ENCODE measurements at places on chromosomes 16 and 17.

DNA sequence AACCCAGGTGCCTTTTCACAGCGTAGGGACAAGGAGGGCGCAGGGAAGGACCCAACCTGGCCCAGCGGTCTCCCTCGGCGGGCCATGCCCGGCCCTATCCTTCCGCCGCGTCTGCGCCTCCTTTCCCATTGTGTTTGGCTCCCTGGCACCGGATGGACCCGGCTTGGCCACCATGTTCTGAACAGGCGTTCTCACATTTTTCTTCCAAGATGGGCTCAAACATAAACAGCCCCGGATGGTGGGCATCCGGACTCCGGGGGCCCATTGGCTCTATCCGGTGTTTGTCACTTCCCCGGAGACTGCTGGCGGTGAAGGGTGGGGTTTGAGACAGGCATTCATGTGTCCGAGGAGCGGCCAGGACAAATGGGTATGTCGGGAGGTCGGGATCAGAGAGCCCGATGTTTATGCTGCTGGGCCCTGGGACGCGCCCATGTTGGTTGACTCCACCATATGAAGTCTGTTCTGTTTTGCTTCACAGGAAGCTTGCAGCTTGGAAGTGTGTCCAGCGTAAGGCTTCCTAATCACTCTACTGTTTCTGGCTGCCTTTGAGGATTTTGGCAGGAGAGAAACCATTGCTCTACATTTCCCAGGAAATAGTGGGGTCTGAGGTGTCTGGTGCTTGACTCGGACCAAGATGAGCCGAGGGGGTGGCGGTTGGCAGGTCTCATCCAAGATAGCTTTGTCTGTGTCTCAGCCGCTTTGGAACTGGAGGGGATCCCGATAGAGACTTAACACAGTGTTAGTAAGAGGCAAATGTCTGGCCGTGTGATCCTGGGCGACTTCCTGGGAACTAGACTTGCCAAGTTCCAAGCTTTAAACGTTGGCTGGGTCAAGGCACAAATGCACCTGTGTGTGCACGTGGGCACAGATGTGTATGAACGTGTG lies 188.3 kb downstream of the IRF8 start:
- DNase-seq = no peak

DNA sequence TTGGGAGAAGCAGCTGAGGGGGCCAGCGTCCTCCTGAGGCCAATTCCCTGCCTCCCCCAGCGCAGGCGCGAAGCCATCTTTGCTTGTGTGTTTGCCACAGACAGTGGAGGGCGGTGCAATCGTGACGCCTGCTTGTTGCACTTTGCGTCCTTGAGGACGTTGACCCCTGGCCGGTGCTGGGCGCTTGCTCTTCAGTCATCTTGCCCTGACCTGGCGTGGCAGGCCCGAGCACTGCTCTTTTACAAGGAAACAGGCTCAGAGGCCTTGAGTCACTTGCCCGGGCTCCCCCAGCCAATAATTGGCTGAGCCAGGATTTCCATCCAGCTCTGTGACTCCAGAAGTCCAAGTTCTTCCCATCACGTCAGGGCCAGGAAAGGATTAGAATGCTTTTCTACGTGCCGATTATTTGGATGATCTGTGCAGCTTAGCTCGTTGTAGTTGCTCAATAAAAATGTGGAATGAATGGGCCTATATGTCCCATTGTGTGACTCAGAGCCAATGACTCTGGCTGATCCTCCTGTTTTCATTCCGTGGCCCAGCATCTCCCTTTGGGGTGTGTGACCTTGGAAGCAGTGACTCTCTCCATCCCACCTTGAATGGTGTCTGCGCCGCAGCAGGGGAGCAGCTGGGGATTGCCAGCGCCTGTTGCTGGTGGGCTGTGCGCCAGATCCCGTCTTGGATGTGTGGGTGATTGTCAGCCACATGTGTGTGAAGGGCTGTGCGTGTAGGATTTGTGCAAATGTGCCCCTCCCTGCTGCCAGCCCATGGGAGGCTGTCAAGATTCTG lies 214.1 kb downstream of the SEC14L1 start:
- peak; percentile 96 for DNase-seq

GRCh38 chr16:57944970-57945739 lies 25.8 kb downstream of the CNGB1 start:
- no peak for DNase-seq

DNA sequence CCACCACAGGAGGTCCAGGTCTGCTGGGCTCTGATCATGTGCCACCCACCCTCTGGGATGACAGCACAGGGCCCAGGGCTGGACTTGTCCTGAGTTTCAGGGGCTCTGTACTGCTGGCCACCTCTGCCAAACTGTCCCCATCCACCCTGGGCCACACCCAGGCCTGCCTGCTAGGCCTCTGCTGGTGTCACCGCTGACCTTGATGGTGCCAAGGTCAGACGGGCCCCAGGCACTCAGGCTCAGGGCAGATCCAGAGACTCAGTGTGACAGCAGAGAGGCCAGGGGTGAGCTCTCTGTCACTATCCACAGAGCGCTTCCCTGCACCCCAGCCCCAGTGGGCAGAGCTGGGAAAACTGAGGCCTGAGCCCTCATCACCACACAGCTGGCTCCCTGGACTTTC lies 75.6 kb downstream of the RMI2 start:
- DNase-seq = no peak
